ENCODE measurements at places on chromosomes 7 and 10.

DNA sequence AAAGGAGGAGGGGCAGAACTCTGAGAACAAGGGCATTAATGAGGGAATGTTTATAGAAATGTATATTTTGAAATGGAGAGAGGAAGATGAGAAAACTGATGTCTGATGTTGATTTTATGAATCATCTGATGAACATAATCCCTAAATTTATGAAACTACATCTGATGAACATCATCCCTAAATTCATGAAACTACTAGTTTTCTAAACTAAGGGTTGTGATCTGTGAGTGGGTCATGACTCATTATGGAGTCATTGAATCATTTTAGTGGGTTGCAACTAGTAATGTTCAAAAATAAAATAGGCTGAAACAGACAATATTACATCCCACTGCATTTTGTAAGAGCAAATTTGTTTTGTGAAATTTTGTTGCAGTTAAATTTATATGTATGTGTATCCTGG lies 442.6 kb upstream of the TEX47 start:
- no peak for DNase-seq

GRCh38 chr7:91047636-91048035 lies 216.6 kb upstream of the FZD1 start:
- no peak for DNase-seq

DNA sequence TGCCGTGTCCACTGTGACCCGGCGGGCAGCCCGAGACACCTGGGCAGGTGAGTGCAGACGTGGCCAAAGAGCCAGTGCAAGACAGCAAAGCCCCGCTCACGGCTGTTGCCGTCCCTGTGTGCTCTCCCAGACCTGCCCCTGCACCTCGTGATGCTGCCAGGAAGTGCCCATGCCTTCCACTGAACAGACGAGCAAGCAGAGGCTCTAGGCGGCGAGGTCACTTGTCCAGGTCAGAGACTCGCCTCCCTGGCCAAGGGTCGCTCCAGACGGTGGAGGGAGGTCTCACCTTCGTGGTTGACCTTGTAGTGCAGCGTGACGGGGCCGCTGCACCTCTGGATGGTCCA lies 78.2 kb upstream of the GNA12 start:
- no peak for DNase-seq

- DNase-seq, result no peak
These were observed 240.0 kb downstream of the ARHGAP21 start for GRCh38 chr10:24483701-24484100.

DNA sequence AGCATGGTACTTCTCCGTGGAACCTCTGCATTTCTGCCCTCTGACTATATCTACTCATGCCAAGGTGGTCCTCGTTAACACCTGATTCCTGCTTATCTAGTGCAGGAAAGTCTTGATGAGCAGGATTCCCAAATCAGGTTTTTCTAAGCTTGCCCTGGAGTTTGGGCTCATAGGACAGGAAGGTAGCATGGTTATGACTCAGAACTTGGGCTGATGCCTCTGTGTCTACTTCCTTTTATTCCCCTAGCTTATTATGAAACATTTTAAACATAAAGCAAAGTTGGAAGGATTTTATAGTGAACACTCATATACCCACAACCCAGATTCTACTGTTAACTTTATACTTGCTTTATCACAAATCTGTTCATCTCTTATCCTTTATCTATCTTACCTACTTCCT lies 5.6 kb downstream of the SUFU start:
- no peak for DNase-seq

GRCh38 chr10:86360657-86361056 lies 5.9 kb downstream of the GRID1 start:
- DNase-seq, result no peak

DNA sequence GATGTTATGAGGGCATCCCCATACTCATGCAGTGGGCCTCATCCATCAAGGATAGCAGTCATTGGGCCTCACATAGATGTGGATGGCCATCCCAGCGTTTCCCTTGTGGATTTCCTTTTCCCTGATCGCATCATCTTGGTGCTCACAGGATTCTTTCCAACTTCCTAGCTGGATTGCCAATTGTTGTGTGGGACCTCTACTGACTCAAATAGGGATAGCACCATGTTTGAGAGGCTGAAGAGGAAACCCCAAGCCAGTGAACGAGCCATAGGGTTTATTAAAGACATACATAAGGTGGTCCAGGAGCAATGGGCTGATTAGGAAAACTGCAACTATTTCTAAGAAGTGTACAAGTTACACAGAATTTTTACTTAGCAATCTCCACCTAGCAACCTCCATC lies 21.8 kb downstream of the ASZ1 start:
- DNase-seq, result no peak

- no peak for DNase-seq
These were observed 534.0 kb upstream of the FOXK1 start for GRCh38 chr7:4147926-4148620.

DNA sequence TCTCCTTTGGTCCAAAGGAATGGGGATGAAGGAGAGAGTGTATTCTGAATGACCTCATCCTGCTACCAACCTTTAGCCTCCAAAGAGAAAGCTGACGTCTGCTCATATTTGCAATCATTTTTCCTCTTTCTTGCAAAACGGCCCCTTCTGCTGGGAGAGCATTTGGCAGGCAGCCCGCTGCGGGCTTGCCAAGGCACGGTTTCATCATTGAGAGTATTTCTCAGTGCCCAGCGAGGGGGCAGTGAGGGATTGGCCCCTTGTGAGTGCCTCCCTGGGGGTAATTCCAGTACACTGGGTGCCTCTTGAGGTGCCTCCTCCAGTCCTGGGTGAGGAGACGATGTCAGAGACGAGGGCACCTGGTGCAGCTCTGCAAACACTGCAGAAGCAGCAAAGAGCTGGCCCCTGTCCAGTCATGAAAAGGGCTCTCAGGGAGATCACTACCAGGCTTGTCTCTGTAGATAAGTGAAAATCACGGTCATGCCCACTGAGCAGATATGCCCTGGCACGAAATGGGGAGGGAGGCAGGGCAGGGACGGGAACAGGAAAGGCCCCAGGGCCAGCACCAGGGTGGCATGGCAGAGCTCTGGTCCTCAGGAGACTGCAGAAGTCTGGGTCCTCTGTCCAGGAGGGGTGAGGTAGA lies 48.7 kb upstream of the SHH start:
- no peak for DNase-seq

- DNase-seq, result peak; percentile 42
These were observed 25.4 kb downstream of the CYP2C9 start for GRCh38 chr10:94963901-94964300.

DNA sequence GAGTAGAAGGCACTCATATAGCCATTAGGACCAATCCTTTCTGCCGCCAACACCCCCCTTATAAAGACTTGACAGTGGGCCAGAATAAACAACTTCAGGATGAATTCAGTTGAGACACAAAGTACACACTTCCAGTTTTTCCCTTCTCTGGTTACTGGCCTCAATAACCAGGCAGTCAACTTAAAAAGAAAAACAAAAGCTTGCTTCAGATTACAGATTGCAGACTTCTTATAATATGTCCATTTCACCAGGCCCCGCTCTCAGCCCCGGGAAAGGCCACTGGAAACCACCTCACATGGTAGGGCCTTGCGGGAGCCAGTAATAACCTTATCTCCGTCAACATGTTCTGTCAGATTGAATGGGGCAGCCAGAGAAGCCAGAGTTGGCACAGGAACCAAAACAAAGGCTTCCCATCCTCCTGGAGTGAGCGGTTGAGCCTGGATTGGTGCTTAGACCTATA lies 108.8 kb downstream of the EGFR start:
- no peak for DNase-seq

- no peak for DNase-seq
These were observed 119.7 kb downstream of the SND1 start for GRCh38 chr7:127771707-127772106.

- no peak for DNase-seq
These were observed 41.5 kb downstream of the MYOF start for GRCh38 chr10:93440591-93441091.

- no peak for DNase-seq
These were observed 523.3 kb downstream of the KCNMA1 start for GRCh38 chr10:77114181-77114821.

DNA sequence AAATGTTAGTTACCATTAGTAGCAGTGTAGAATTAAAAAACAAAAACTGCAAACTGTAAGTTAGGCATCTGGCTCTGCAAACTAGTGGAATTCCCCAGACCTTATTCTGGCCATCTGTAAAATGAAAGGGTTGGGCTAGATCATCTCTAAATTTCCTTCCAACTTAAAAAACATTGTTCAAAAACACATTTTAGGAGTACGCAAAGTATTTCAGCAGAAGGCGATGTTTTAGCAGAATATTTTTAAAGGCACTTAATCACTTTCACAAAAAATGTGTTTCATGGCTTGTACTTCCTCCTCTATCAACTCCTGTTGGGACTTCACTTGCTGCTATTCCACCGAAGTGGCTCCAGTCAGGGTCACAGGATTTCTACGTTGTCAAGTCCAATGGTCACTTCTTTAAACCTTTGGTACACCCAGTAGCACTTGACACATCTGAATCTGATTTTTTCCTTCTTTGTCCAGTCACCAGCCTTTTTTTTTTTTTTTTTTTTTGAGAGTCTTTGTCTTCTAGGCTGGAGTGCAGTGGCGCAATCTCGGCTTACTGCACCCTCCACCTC lies 169.0 kb downstream of the AHR start:
- no peak for DNase-seq

DNA sequence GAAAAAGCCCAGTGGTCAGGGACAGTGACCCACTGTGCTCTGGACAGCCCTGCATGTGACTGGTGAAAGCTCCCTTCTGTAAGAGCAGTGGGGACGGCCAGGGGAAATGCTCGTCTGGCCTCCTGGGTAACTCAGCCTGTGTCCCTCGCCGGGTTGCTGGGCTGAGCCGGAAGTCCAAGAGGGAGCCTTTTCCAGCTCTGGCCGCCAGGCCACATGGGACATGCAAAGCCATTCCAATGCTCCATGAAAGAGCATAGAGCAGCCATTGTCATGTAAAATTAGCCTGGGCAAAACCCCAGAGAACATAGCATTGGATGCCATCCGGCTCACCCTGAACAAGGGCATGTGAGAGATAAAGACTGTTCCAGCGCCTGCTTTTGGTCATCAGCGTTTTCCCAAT lies 64.9 kb upstream of the ADRB1 start:
- no peak for DNase-seq

DNA sequence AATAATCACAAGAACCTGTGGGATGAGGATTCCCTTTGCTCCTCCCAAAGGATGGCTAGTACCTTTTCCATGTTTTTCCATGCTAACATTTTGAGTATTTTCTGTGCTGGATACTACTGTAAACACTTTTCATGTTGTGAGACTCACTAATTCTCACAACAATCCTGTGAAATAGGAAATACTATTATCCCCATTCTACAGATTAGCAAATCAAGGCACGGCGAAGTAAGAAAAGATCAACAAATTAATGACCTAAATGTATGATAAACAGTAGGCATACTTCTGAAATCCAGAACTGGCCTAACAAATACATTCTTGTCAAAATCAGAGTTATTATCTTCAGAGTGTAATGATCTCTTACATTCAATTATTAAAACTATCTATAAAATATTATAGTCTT lies 69.3 kb downstream of the ENO4 start:
- DNase-seq, result no peak

GRCh38 chr7:111229916-111230315 lies 139.0 kb downstream of the LRRN3 start:
- no peak for DNase-seq

DNA sequence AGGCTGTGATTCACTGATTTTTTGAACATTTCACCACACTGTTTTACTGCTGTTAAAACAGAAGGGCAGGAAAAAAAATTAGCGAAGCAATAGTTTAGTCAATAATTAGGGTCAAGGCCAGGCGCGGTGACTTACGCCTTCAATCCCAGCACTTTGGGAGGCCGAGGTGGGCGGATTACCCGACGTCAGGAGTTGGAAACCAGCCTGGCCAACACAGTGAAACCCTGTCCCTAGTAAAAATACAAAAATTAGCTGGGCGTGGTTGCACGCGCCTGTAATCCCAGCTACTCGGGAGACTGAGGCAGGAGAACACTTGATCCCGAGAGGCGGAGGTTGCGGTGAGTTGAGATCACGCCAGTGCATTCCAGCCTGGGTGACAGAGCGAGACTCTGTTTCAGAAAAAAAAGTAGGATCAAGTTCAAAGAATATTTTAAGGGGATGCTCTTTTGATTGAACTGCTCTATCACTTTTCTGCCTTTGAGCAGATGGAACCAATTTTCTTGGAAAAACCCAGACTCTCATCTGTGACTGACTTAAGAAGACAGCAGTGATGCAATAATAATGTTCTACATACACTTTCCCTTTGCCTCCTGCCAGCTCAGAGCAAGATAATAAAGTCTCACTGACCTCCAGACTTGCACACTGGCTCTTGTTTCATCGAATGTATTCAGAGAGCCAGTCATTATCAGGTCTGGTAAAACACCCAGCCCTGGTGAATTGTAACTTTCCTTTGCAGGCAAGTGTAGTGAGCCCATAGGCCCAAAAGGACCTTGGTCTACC lies 1.6 kb upstream of the PPA1 start:
- no peak for DNase-seq
